HuH-7.5 (cell line): ENCODE measurements at places on chromosomes 12 and 14.

GRCh38 chr12:25793196-25793595 is 165.3 kb upstream of the RASSF8 start:
- DNase-seq, result no peak

DNA sequence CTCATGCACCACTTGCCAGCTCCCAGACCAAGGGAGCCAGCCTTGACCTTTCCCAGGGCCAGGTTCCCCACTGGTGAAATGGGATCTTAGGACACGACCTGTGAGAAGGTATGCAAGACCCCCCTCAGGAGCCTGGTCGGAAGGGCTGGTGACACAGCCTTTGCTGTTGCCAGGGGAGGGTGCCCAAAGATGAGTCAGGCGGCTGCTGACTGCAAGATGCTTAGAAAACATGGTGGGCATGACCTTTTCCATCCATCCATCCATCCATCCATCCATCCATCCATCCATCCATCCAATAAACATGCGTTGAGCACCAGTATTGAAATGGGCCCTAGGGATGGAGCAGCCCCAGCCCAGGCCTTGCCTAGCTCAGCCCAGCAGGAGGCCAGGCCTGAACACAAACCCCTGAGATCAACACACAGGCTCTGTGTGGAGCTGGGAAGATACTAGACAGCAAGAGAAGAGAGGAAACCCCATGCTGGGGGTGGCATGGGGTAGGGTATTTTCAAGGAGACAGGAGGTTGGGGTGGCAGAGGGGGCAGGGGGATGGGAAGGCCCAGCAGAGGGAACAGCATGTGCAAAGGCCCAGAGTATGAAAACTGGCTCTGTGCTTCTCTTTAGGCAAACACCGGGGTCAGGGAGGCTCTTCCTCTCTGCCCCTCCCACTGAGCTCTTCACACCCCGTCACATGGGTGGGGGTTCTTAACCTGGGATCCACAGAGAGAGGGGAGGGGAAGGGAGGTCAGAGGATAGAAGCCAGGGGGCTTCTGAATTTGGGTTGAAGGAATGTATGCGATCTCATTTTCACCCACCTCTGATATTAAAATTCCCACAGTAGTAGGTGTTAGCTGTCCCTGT is 26.2 kb upstream of the YY1 start:
- DNase-seq, result no peak

GRCh38 chr14:99479906-99480869 is at the start of gene SETD3:
Gene SETD3, minus strand, starts transcription at chr14:99480859. Its CDS starts 15,054 bp downstream, at chr14:99465805.
- DNase-seq, result peak; percentile 45

DNA sequence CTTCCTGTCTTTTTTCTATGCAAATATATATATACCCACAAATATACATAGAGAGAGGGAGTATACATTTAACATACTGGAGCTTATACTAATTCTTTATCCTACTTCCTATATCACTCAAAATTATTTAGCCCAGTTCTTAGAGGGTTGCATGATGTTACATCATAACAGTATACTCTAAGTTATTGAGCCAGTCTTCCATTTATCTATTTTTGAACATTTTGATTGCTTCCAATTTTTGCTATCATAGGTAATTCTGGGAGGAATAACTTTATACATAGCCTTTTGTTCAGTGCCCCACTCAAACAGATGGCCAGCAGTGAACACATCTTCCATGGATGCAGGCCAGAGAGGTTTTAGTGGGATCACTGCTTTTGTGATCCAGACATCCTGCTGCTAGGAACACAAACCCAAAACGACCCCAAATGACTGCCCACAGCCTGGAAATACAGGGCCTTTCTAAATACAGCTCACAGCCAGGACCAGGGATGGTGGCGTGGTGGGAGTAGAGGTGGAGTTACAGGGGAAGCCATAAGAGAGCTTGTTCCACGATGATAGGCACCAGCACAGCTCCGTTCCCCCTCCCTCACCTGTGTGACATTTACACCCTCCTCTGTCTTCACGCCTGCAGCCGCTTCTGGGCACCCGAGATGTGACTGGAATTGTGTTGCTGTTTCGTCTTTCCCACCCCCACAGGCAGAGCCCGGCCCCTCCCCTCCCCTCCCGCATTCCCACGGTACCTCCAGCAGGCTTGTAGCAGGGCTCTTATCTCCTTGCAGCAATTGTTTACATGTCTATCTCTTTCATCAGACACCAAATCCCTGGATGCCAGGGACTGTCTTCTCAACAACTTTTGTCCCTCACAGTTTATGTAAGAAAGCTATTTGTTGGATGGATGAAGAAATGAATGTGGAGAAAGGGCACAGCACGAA is 30.7 kb upstream of the HDAC7 start:
- peak; percentile 76 for DNase-seq

DNA sequence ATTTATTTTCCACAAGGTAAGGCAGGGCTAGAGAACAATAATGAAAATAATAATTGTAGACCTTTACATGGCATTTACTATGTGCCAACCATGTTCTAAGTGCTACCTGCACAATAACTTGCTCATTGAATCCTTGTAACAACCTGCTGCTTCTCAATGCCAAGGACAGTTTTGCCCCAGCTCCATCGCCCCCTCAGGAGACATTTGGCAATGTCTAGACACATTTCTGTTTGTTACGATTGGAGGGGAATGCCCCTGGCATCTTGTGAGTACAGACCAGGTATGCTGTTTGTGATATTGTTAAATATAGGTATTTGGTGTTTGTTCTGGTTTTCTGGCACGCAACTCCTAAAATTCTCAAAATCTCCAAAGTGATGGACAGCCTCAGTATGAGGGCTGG is 8.1 kb upstream of the ATXN2 start:
- DNase-seq, result no peak

- no peak for DNase-seq
These were observed 7.0 kb downstream of the KRT1 start for GRCh38 chr12:52673217-52673616.

- no peak for DNase-seq
These were observed 115.9 kb downstream of the MED13L start for GRCh38 chr12:116161588-116161987.

DNA sequence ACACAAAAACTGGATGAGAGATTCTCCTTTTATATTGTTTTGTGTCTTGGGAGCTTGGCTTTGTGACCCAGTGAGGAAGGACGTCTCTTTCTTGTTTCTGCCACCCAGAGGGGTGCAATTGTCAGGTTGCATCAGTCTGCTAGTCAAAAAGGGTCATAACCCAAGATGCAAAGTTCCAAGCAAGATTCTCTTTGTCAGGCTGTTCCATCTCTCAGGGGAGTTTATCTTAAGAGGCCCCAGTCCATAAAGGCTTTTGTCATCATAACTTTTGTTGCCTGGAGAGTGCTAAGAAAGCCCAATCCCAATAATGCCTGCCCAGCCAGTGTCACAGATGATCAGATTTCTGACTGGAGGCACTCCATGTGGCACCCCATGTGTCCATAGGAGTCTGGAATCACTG is 444.9 kb downstream of the TRHDE start:
- no peak for DNase-seq
